ENCODE measurements at places on chromosomes 2 and 18. TPM values are rescaled to one million over a fixed set of nuclear protein-coding genes. Genes with fewer than 3 reads are reported as not detected.

GRCh38 chr2:135225781-135226180 is 173.7 kb downstream of the RAB3GAP1 start:
- no peak for DNase-seq
- H3K4me3 ChIP-seq = no peak overlapping the region
- H3K27me3 ChIP-seq = no peaks in the 10 kb centered on the region
- H3K36me3 ChIP-seq = peaks cover 5% of the 10 kb centered on the region
- no peaks in the 10 kb centered on the region for H3K4me1 ChIP-seq
- no peak overlapping the region for H3K27ac ChIP-seq

- DNase-seq = no peak
- H3K27ac ChIP-seq = no peak overlapping the region
- H3K4me1 ChIP-seq = peaks cover 6% of the 10 kb centered on the region
- H3K4me3 ChIP-seq = no peak overlapping the region
- H3K36me3 ChIP-seq = peaks cover under 1% of the 10 kb centered on the region
These were observed 77.9 kb upstream of the DOCK10 start for GRCh38 chr2:225120186-225120585.

DNA sequence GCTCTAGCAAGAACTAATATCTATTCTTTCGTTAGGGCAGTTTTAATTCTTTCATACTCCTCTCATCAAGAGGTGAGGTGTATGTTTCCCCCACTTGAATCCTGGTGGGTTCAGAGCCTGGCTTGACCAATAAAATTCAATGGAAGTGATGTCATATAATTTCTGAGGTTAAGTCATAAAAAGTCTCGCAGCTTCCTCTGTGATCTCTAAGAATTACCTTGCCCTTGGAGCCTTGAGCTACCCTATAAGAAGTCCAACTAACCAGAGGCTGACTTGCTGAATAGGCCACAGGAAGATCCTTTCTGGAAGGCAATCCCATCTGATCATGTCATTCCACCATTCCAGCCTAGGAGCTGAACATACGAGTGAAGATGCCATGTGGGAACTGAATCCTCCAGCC is 26.1 kb upstream of the INO80D start:
- no peak overlapping the region for H3K27ac ChIP-seq
- DNase-seq = no peak
- H3K36me3 ChIP-seq = no peaks in the 10 kb centered on the region
- H3K4me1 ChIP-seq = no peaks in the 10 kb centered on the region
- H3K4me3 ChIP-seq = no peak overlapping the region

DNA sequence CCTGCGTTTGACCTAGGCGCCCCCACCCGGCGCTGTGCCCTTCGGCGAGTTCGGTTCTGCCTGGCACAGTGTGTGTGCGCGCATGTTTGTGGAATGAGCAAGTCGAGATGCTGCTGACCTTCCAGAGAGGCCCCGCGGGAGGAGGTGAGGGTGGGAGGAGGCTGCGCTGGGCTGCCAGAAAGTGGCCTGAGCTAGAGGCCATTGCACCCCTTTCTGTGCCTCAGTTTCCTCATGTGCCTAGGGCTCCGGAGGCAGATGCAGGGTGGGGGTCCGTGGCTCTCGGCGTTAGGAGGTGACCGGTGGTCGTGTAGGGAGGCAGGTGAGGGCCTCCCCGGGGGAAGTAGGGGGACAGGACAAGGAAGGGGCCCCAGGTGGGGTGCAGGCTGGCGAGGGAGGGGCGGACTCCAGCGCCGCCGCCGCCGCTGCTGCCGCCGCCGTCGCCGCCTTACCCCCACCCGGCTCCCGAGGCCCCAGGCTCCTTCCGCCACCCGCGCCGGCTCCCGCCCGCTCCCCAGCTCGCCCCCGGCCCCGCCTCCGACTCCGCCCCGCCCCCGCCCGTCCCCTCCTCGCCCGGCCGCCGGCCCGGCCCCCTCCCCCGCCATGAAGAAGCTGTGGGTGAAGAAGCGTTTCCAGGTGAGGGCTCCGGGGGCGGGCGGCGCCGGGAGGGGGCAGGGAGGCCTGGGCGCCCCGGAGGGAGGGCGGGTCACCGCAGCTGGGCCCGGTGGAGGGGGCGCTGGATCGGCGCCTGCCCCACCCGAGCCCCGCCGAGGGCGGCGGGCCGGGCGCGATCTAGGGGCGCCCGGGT is 7.0 kb downstream of the SPEG start:
- peaks cover 5% of the 10 kb centered on the region for H3K27me3 ChIP-seq

DNA sequence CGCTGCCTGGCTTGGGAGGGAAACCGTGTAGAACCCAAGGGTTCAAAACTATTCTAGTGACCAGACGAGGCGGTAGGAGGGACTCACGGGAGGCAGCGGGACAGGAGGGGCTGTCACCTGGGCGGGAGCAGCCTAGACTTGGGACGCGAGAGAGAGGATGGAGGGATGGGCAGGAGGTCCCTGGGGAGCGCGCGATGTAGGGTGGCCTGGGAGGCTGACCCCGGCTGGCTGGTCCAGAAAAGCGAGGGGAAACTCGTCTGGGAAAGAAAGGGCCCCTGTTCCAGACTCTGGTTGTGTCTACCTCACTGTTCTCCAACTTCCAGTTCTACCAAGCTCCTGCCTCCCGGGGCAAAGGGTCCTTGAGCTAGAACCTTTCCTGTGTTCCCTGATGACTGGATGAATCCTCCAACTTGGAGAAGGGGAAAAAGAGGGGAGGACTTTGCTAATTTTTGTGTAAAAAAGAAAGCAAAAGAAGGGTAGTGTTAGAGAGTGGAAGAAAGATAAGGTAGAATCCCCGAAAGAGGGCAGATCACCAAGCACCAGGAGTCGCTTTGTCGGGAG is 1.4 kb downstream of the DOK6 start:
- peaks cover 60% of the 10 kb centered on the region for H3K27me3 ChIP-seq
- peak overlapping the region; percentile 68 for H3K4me3 ChIP-seq
- peaks cover 3% of the 10 kb centered on the region for H3K36me3 ChIP-seq
- peaks cover 14% of the 10 kb centered on the region for H3K4me1 ChIP-seq
- DNase-seq = no peak

- no peaks in the 10 kb centered on the region for H3K27me3 ChIP-seq
- peak overlapping the region; percentile 25 for H3K4me3 ChIP-seq
- no peak for DNase-seq
- H3K36me3 ChIP-seq = peaks cover 3% of the 10 kb centered on the region
These were observed 11.3 kb upstream of the TTC39C start for GRCh38 chr18:24003288-24003687.

DNA sequence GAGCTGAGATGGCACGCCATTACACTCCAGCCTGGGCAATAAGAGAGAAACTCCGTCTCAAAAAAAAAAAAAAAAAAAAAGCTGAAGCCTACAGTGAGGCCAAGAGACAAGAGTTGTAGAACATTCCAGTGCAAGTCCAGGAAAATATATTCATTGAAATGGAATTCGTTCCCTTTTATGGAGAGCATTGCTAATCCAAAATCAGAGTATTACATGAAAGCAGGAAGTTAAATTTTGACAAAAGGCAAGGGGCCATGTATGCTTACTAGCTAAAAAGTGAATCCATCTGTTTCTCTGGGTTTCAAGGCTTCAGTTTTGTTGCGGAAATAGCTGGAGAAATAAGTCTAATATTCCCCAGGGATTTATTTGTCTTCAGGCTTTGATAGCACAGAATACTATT is 471.7 kb downstream of the THSD7B start:
- H3K27me3 ChIP-seq = no peaks in the 10 kb centered on the region
- H3K36me3 ChIP-seq = no peaks in the 10 kb centered on the region
- no peak overlapping the region for H3K27ac ChIP-seq
- no peak overlapping the region for H3K4me3 ChIP-seq

DNA sequence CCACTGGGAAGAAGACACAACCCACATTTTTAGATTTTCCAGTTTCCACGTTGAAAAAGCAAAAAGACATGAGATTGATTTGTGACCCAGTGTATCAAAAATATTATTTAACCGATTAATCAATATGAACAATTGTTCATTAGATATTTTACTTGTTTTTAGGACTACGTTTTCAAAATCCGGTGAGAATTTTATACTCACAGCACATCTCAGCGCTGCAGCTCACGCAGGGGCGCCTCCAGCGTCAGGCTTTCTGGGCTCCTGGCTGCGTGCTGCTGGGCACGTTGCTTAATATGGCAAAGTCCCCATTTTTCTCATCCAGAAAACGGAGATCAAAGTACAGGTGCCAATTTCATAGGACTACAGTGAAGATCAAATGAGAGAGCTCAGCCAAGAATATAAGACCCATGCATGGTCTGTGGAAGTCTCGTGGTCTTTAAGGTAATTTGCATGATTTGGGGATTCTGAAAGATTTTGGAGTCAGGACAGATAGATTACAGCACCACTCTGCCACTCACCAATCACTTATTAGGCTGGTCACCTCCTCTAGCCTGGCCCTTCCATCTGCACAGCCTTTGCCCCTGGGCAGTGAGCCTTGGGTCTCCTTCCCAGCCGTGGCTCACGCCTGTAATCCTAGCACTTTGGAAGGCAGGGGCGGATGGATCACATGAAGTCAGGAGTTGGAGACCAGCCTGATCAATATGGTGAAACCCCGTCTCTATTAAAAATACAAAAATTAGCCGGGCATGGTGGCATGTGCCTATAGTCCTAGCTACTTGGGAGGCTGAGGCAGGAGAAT is 36.2 kb downstream of the PTPN18 start:
- no peak for DNase-seq
- peaks cover 10% of the 10 kb centered on the region for H3K4me1 ChIP-seq
- H3K27ac ChIP-seq = peak overlapping the region; percentile 83
- peak overlapping the region; percentile 91 for H3K4me3 ChIP-seq

GRCh38 chr2:100394111-100394641 is 23.3 kb downstream of the CHST10 start:
- no peaks in the 10 kb centered on the region for H3K36me3 ChIP-seq
- no peak overlapping the region for H3K4me3 ChIP-seq
- DNase-seq = no peak
- H3K27me3 ChIP-seq = no peaks in the 10 kb centered on the region
- peaks cover 2% of the 10 kb centered on the region for H3K4me1 ChIP-seq
- H3K27ac ChIP-seq = no peak overlapping the region

- H3K27me3 ChIP-seq = no peaks in the 10 kb centered on the region
- DNase-seq = no peak
- no peaks in the 10 kb centered on the region for H3K4me1 ChIP-seq
- no peaks in the 10 kb centered on the region for H3K36me3 ChIP-seq
- H3K4me3 ChIP-seq = no peak overlapping the region
These were observed 348.8 kb upstream of the ETAA1 start for GRCh38 chr2:67048314-67048713.

- peaks cover 4% of the 10 kb centered on the region for H3K4me1 ChIP-seq
- H3K36me3 ChIP-seq = peaks cover 2% of the 10 kb centered on the region
- H3K4me3 ChIP-seq = no peak overlapping the region
- DNase-seq = no peak
- no peaks in the 10 kb centered on the region for H3K27me3 ChIP-seq
- H3K27ac ChIP-seq = no peak overlapping the region
These were observed 310.1 kb downstream of the EXOC6B start for GRCh38 chr2:72515696-72516095.

DNA sequence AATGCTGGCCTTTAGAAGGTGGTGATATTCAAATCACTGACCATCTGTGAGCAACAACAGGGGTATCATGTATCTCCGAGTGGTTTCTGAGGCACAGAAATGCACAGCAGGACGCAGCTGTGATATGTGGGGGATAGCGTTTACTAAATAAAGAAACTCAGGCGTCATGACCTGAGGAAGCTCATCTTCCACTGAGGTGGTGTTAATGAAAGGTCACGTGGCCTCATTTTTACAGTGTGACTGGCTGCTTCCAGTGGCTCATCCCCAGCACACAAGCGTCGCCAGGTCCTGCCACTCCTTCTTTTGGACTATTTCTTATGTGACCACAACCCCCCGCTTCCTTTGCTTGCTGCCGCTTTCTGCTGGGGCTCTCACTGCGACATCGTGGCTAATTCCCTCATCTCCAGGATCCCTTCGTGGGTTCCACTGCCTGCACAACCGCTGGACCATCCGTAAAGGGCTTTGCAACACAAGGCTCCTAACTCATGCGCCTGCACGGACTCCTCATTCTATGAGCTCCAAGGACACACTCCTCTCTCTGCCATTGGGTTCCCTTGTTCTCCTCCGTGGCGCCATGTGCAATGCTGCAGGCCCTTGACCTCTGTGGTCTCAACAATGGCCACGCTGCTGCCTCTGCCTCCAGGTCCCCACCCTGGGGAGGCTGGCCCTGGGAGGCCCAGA is 109.3 kb downstream of the MBP start:
- no peak overlapping the region for H3K4me3 ChIP-seq
- H3K27ac ChIP-seq = peak overlapping the region; percentile 72
- peaks cover 19% of the 10 kb centered on the region for H3K4me1 ChIP-seq
- peaks cover 7% of the 10 kb centered on the region for H3K36me3 ChIP-seq
- H3K27me3 ChIP-seq = no peaks in the 10 kb centered on the region

- peak overlapping the region; percentile 88 for H3K27ac ChIP-seq
- peaks cover 8% of the 10 kb centered on the region for H3K36me3 ChIP-seq
- no peak for DNase-seq
- H3K4me1 ChIP-seq = peaks cover 25% of the 10 kb centered on the region
- peaks cover 35% of the 10 kb centered on the region for H3K27me3 ChIP-seq
These were observed 641 bp downstream of the MAPRE3 start for GRCh38 chr2:26970928-26971627.

- no peak overlapping the region for H3K4me3 ChIP-seq
- no peak for DNase-seq
- H3K27ac ChIP-seq = no peak overlapping the region
These were observed 202.1 kb upstream of the REV1 start for GRCh38 chr2:99691926-99692325.

- no peak overlapping the region for H3K4me3 ChIP-seq
- H3K27me3 ChIP-seq = no peaks in the 10 kb centered on the region
- no peaks in the 10 kb centered on the region for H3K36me3 ChIP-seq
- H3K4me1 ChIP-seq = no peaks in the 10 kb centered on the region
These were observed 521.2 kb upstream of the FANCL start for GRCh38 chr2:58762176-58762781.

DNA sequence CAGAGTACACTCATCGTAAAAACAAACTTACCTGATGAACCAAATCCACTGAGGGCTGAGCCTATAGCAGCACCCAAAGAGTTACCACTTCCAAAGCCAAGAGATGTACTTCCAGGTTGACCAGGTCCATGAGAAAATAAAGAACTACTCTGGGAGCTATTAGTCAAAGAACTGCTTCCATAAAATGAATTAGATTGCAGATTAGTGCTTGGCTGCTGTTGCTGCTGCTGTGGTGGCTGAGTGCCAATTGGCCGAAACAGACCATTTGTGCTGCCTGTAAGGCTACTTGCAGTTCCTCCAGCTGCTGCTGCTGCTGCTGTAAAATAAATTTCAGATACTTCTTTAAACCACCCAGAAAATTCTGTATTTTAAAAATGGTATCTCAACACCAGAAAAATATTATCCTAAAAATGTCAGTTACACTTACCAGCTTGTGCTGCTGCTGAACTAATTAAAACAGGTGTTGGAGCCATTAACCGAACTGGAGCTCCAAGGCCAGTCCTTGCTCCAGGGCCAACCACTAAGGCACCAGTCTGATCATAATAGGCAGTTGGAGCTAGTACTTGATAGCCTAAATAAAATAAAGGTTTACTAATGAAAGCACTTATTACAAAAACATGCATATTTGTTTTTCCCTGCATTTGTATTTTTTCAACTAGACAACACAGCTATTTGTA is 58.1 kb upstream of the SDC1 start:
- DNase-seq = no peak
- no peaks in the 10 kb centered on the region for H3K27me3 ChIP-seq
- no peak overlapping the region for H3K4me3 ChIP-seq
- H3K4me1 ChIP-seq = peaks cover 15% of the 10 kb centered on the region
- H3K27ac ChIP-seq = peak overlapping the region; percentile 32

Gene MPP4
- not detected for total RNA-seq

Gene PFN4
- total RNA-seq = not detected

Gene PRSS56
- not detected for total RNA-seq

Gene CCDC74B
- 0.21 TPM for total RNA-seq

Gene RBM44
- total RNA-seq = 4.0 TPM

Gene MYO7B
- 0.75 TPM for total RNA-seq

Gene ALPG
- not detected for total RNA-seq

Gene SCG2
- not detected for total RNA-seq

Gene HRH4
- 3.2 TPM for total RNA-seq

Gene CHRND
- total RNA-seq = not detected

Gene MAP2
- 0.94 TPM for total RNA-seq

Measured in T-helper 17 cell (primary cell).